Activated CD4-positive, alpha-beta T cell treated with anti-CD3 and anti-CD28 coated beads for 36 hours (primary cell): ENCODE measurements at places on chromosomes 3 and 15.

- no peak for DNase-seq
Observed at GRCh38 chr3:24640330-24640877, 145.8 kb upstream of the THRB start.

- DNase-seq = no peak
Observed at GRCh38 chr3:197468167-197468566, 87.6 kb downstream of the BDH1 start.

GRCh38 chr3:42778644-42779043 is 5.6 kb upstream of the CCDC13 start:
- DNase-seq = no peak

DNA sequence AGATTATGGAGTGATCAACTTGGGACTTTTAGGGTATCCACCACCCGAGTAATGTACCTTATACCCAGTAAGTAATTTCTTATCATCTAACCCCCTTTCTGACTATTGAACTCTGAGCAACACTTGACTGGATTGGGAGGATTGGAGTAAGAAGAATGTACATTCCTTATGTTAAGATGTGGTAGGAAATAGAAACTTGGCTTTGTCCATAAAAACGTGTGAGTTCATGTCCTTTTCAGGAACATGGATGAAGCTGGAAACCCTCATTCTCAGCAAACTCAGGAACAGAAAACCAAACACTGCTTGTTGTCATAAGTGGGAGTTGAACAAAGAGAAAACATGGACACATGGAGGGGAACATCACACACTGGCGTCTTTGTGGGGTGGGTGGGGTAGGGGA is 112.3 kb downstream of the PTPRG start:
- no peak for DNase-seq

- no peak for DNase-seq
Observed at GRCh38 chr3:167813169-167814123, 77.9 kb downstream of the SERPINI1 start.

DNA sequence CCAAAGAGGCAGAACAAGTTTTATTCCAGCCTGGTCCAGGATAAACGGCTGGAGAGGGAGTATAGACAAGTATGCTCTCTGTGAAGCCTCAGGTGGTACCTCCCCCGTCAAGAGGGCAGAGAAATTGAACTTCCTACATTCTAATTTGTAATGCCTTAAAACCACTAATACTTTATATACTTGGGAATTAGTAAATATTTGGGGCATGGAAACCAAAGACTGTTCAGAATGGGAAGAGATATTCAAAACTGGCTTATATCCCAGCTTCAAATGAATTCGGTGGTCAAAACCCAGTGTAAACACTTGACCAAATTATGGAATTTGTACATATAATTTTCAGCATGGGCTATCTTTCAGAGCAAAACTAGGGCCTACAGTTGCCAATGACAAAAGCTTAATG is 122.6 kb downstream of the FBN1 start:
- DNase-seq = no peak

DNA sequence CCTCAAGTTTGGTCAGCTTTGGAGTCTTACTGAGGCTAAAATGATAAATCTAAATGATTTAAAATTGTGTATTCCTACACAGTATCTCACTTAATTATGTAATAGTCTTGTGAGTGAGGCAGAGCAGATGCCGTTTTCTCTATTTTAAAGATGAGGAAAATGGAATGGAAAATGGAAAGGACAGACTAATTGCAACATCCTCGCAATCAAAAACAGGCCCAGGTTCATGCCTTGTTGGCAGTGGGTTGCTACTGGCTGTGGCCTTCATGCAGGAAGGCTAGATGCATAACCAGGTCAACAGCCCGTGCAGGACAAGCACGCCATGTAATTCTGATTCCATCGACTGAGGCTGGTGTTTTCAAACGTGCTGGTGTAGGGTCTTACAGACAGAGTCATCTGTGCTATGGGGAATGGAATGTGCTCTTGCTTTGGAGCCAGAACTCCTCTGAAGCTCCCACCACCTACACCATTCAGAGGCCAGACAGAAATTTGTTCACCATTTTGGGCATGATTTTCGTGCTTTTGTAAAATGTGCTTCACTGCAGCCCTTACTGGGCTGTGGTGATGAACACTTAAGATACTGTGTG is 37.9 kb downstream of the MLH1 start:
- DNase-seq = no peak

DNA sequence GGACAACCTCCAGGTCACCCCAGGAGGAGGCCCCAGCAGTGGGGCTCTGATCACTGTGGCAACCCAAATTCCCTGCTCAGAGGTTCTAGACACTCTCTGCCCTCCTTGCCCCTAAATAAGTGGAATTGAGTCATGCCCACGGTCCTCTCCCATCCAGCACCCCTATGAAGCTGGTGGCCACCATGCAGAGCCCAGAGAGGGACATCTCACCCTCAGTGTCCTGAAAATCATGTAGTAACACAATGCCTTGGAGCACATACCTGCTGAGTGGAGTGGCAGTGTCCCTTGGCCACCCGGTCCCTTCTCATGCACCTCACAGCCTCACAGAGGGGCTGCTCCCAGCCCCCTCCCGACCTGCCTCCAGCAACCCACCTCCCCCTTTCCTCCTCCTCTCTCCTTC is 114.3 kb upstream of the MEF2A start:
- no peak for DNase-seq
